ENCODE measurements at places on chromosomes 16 and 17. TPM values are rescaled to one million over a fixed set of nuclear protein-coding genes. Genes with fewer than 3 reads are reported as not detected.

- no peak for DNase-seq
Measured at GRCh38 chr17:76548378-76549214, 8.8 kb downstream of the PRCD start.

- DNase-seq = no peak
Measured at GRCh38 chr16:66891797-66892196, 11.5 kb downstream of the PDP2 start.

Gene ZNF469
- 0.46 TPM for total RNA-seq

DNA sequence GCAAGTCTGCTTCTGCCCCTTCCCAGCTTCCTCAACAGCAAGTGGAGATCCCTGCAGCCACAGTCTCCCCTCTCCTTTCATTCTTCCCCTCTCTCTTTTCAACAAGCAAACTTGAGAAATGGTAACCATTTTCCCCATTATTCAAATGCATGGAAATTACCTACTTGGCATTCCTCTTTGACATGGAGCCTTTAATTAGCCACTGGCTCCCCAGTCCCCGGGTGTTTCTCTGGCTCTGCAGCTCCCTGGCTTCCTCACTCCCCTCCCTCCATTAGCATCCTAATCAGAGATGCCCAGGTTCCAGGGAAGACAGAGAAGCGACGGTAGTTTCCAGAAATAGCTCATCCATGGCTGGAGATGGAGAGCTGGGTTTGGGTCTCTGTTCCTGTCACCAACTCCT is 116.0 kb downstream of the CCT6B start:
- DNase-seq = no peak

DNA sequence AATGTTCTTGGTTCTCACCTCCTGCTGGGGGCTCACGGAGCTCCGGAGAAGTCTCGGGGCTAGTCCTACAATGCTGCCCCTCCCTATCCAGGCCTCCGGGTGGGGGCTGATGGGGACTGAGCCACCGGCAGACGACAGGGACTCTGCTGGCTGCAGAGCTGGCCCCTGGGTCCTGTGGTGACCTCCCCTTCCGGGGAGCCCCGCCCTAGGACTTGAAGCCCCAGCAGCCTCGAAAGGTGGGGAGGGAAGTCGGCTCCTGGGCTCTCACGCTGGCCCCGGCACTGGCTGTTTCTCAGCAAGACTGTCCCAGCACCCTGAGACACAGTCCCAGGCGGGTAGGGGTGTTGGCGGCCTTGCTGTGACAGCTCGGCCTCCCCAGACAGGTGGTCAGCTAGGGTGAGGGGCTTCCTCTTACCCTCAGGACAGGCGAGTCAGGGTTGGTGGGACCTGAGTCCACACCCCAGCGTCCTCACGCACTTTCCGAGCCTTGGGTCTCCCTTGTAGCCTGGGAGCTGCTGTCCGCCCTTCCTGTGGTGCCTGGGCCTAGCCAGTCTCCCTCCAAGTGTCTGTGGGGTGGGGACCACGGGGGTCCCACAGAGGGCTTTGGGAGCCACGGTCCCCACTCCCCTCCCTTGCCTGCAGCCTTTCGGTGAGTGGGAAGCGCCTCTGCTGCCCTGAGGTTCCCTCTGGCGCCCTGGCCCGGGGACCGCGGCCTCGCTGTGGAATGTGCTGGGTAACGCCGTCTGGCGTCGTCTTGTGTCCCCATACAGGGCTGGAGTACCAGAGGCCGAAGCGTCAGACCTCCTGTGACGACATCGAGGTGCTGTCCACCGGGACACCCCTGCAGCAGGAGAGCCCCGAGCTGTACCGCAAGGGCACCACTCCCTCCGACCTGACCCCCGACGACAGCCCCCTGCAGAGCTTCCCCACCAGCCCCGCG is 76.6 kb downstream of the KLHDC4 start:
- DNase-seq = no peak

Gene RAB11FIP4
- total RNA-seq = 0.45 TPM

- peak; percentile 100 for DNase-seq
Measured at GRCh38 chr17:56681561-56682266, 88.2 kb downstream of the NOG start.

DNA sequence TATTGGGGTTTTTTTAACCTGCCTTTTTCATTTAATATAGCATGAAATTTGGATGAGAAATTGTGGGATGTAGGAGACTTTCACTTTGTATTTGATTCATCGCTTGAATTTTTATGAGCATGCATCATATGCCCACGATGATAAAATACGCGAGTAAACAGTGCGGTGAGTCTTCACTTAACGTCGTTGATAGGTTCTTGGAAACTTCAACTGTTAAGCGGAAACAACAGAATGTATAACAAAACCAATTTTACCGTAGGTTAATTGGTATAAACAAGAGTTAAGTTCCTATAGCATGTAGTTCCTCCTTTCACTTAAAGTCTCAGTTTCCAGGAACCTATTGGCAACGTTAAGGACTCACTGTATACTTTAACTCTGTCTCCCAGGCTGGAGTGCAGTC is 28.7 kb downstream of the MMP15 start:
- DNase-seq = no peak

Gene MEIOB
- total RNA-seq = not detected

- DNase-seq = no peak
Measured at GRCh38 chr16:85605912-85606841, 6.9 kb upstream of the GSE1 start.

Gene ABCA10
- total RNA-seq = not detected

DNA sequence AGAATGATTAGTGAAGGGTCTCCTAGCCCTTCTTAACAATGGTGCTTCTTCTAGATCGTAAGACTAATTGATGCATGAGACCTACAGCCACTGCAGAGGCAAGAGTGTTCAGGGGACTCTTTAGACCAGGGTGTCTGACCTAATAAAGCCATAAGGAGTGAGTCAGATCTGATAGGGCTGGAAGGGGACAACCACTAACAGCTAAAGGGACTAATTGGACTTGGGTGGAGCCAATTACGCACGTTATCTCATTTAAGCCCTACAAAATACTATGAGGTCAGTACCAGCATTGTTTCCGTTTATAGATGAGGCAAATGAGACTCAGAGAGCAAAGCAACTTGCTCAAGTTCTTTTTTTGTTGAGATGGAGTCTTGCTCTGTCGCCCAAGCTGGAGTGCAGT is 14.5 kb upstream of the RNF222 start:
- no peak for DNase-seq

Gene ZDHHC7
- total RNA-seq = 73.2 TPM

Gene SAP30BP
- 58.4 TPM for total RNA-seq

- DNase-seq = no peak
Measured at GRCh38 chr17:5380491-5381135, 38.8 kb downstream of the NUP88 start.
